Stimulated activated naive B cell treated with anti-CD40 and anti-IgM and Interleukin-4, amounts not matched to agents 10 μg/mL and 1 μg/mL and 100 μg/mL, for 72 hours (primary cell): ENCODE measurements at places on chromosomes 2 and 18.

DNA sequence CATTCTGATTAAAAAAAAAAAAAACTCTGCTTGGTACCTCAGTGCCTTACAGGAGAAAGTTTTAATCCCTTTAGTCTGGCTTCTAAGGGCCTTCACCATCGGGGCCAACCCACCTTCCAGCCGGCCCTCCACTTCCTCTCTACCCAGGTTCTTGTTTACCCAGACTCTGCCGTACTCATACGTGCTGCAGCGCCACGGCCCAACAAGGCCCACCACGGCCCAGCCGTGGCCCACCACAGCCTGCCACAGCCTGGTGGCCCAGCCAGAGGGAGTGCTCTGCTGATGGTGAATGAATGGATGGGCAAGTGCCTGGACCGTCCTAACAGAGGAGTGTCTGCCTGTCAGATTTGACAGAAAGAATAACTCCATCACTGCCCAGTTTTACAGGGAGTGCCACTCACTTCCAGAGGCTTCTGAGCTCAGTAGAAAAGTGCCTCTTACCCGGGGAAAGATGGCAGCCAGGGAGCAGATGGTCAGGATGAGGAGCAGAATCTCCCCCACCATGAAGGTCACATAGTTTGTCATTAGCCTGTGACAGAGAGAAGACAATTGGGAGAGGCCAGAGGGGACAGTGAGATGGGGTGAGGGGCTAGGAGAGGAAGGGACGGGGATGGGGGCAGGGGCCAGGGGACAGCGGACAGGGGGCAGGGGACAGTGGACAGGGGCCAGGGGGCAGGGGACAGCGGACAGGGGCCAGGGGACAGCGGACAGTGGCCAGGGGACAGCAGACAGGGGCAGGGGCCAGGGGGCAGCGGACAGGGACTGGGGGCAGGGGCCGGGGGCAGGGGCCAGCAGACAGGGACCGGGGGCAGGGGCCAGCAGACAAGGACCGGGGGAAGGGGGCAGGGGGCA lies 38.2 kb downstream of the CENPO start:
- no peak for DNase-seq

DNA sequence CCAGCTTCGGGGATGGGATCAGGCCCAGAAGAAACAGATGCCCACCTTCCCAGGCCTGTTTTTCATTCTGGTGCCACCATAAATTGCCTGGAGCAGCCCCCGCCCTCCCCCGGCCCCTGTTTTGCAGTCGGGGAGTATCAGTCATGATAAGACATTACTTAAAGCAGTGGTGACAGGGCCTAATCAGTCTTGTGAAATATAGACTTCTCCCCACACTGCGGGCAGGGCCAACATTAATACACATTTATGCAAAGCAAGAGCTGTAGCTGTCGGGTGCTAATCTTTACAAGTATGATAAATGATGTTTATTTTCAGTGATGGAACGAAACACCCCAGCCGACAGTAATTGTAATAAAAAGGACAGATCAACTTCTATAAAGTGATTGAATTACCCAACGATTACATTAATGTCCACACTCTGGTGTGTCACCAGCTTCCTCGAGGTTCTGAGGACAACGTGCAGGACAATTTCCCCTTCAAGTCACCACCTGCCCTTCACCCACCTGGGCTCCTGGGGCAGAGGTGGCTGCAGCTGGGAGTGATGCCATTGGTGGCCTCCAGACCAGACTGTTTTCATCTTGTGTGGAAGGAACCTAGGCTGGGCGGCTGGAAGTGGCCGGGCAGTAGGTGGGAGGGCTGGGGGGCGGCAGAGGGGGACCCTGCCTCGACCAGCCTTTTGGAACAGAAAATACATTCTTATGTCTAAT lies 226.0 kb downstream of the TFCP2L1 start:
- no peak for DNase-seq

DNA sequence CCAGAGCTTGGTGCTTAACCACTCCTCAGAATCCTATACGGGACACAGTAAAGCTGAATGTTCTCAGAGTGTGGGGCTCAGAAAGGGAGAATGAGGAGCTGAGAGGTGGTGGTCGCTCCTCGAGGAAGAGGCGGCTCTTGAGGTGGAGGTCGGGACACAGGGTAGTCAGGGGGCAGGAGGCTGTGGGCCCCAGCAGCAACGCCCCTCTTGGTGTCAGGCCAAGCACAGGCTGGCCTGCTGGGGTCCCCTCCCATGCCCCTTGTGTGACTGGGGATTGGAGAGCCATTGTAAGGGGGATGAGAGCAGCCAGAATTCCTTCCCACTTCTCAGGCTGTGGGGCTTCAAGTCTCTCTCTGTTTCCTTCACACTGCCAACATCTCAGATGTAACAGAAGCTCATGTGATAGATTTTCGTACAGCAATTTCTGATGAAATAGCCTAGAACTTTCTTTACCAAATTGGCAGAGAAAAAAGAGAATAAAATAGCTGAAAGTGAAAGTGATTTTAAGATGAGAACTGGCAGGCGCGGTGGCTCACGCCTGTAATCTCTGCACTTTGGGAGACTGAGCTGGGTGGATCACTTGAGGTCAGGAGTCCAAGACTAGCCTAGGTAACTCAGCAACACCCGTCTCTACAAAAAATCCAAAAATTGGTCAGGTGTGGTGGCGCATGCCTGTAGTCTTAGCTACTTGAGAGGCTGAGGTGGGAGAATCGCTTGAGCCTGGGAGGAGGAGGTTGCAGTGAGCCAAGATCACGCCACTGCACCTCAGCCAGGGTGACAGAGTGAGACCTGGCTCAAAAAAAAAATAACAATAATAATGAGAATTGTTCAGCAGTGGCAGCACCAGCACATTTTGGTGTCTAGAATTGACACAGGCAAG lies 61.1 kb upstream of the RPL31 start:
- no peak for DNase-seq

- peak; percentile 34 for DNase-seq
Observed at GRCh38 chr2:30239308-30239985, 8.1 kb downstream of the LBH start.

DNA sequence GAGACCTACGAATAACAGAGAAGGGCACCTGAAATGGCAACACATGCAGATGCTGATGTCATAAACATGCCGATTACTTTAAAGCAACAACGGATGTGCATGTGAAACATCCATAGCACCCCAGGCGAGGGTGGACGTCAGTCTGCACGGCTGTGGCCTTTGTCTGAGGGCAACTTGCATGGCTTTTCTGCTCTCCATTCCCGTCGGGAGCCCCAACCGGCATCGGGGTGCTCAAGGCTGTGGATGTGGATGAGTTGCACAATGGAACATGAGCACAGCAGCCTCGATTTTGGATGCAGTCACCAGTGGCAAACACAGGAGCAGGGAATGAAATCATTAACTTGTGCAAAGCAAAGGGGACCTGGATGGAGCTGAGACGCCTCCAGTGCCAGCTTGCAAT lies 298.2 kb upstream of the SALL3 start:
- DNase-seq: no peak

- DNase-seq: no peak
Observed at GRCh38 chr2:178550352-178550751, 70.1 kb downstream of the PLEKHA3 start.

- DNase-seq: no peak
Observed at GRCh38 chr2:98921062-98921461, 15.0 kb downstream of the CRACDL start.

DNA sequence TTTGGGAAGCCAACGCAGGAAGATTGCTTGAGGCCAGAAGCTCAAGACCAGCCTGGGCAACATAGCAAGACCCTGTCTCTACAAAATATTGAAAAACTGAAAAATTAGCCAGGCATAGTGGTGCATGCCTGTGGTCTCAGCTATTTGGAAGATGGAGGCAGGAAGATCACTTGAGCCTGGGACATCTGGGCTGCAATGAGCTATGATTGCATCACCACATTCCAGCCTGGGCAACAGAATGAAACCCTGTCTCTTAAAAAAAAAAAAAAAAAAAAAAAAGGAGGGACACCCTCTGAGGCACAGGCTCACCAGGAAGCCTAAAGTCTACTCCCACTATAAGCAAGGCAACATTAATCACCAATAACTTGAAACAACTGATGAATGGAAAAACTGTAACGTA lies 151.1 kb downstream of the CCDC148 start:
- DNase-seq: no peak

- DNase-seq: no peak
Observed at GRCh38 chr2:101792208-101792607, 94.7 kb downstream of the MAP4K4 start.

GRCh38 chr2:67397143-67397986 lies at the start of gene ETAA1:
ETAA1 (plus strand) TSS chr2:67397333; CDS start chr2:67397449, 116 bp downstream.
- DNase-seq: peak; percentile 86

GRCh38 chr2:158487419-158487818 lies 30.7 kb downstream of the PKP4 start:
- DNase-seq: no peak

DNA sequence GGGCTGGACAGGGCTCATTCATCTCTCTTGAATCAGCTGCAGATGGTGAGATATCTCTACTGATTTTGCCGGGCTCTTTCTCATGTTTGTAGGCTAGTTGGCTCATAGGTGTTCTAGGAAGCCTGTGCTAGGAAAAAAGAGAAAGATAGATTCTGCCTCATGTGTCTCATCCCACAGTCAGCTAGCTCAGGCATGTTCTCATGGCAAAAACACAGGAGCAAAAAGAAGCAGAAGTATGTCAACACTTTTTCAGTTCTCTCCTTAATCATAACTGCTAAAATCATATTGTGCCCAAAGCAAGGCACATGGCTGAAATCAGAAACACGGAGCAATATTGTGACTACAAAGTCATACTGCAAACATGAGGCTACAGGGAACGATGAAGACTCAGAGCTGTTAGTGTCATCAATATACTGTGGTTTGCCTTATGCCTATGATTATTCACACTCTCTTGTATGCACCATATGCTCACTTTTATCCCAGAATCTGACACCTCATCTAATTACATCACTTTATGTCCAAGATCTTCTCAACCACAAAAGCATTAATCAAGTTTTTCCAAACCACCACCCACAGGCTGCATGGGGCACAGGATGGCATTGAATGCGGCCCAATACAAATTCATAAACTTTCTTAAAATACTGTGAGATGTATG lies 571.9 kb upstream of the CNTNAP5 start:
- no peak for DNase-seq

DNA sequence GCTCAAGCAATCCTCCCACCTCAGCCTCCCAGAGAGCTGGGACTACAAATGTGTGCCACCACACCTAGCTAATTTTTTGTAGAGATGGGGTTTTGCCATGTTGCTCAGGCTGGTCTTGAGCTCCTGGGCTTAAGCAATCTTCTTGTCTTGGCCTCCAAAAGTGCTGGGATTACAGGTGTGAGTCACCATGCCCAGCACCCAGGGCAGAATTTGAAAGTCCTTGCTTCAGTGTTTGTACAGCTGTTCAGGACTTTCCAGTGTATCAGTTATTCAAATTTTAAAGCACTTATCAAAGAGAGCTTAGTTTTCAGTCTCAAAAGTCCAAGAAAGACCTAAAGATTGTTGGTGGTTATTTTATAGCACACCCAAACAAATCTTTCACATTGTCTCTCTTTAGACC lies 43.6 kb upstream of the VPS54 start:
- DNase-seq: no peak

- DNase-seq: no peak
Observed at GRCh38 chr2:54613794-54614257, 109.6 kb upstream of the EML6 start.

- no peak for DNase-seq
Observed at GRCh38 chr18:8468191-8468590, 141.0 kb upstream of the RAB12 start.

DNA sequence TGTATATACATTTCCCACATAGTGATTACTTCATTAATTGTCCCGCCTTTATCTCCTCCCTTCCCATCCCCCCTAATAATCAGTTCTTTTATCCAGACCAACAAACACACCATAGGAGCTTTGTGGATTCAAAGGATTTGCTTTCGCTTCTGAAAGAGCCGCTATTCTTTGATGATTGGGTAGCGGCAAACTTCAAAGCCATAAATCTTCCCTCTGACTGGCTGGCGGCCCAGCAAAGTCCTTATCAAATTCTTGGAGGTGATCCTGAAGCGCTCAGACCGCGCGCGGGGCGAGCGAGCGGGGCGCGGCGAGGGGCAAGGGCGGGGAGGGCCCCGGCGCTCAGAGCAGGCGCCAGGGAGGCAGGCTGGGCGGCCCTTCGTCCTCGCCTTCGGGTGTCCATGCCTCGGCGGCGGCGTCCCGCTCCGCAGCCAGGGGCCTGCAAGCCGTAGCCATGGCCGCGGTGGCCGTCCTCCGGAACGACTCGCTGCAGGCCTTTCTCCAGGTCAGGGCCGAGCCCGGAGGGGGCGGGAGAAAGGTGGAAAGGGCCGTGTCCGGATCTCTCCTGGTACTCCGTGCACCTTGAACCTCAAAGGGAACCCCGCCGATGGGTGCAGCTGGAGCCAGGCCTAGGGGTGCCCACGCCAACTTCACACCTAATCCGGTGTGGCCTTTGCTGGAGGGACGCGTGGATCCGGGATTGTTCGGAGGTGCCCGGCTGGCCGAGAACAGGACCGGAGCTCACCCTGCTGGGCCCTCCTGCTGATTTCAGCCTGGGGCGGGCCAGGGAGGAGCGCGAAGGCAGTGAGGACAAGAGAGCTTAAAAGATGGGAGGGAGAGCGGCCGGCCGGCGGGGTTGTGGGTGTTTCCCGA lies at the start of gene SP5:
SP5 (plus strand) TSS at position 276 of the 870 bp plus-strand sequence; CDS start at position 452, 176 bp downstream.
- no peak for DNase-seq

- DNase-seq: no peak
Observed at GRCh38 chr2:26683583-26683982, 8.9 kb upstream of the KCNK3 start.

DNA sequence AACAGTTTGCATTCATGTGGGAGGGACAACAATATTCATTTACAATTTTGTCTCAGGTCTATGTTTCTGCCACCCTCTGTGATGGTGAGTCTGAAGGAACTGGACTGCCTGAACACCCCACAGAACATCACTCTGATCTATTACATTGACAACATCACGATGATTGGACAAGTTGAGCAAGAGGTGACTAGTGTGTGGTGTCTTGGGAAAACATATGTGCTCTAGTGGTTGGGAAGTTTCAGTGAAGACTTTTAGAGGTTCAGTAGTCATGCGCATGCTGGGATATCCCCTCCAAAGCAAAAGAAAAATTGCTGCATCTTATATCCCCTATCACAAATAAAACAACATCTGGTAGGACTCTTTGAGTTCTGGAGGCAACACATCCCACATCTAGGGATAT lies 18.6 kb upstream of the CTLA4 start:
- no peak for DNase-seq

DNA sequence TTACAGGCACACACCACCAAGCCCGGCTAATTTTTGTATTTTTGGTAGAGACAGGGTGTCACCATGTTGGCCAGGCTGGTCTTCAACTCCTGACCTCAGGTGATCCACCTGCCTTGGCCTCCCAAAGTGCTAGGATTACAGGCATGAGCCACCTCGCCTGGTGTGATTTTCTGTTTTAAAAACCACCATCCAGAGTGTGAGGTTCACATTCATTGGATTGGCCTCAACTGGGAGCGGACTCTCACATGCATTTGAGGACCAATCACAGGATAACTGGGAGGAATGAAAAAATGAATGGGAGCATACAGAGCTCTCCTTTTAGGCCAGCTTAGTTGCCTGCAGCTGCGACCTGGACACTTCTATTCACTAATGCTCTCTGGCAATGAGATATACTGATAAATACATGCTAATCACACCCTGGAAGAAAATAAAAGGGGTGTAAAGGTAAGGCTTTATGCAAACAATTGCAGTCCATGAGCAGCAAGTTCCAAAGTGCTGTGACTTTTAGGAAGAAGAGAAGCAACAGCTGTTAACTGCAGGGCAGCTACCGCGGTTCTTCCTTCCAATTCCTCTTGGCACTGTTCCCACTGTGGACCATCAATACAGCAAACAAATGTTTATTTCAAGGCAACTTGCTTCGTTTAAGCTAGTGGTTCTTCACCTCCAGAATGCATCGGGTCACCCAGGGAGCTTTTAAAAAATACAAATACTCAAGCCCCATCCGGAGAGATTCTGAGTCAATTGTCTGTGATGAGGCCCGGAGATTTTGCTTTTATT lies 49.5 kb upstream of the FZD5 start:
- no peak for DNase-seq

- no peak for DNase-seq
Observed at GRCh38 chr2:68934021-68934420, 18.7 kb downstream of the GKN2 start.
